ENCODE measurements at places on chromosomes 1 and 21.

GRCh38 chr1:238710697-238711096 lies 675.7 kb upstream of the CHRM3 start:
- DNase-seq: no peak

GRCh38 chr1:2416403-2416802 lies 4.0 kb upstream of the PEX10 start:
- DNase-seq: no peak

DNA sequence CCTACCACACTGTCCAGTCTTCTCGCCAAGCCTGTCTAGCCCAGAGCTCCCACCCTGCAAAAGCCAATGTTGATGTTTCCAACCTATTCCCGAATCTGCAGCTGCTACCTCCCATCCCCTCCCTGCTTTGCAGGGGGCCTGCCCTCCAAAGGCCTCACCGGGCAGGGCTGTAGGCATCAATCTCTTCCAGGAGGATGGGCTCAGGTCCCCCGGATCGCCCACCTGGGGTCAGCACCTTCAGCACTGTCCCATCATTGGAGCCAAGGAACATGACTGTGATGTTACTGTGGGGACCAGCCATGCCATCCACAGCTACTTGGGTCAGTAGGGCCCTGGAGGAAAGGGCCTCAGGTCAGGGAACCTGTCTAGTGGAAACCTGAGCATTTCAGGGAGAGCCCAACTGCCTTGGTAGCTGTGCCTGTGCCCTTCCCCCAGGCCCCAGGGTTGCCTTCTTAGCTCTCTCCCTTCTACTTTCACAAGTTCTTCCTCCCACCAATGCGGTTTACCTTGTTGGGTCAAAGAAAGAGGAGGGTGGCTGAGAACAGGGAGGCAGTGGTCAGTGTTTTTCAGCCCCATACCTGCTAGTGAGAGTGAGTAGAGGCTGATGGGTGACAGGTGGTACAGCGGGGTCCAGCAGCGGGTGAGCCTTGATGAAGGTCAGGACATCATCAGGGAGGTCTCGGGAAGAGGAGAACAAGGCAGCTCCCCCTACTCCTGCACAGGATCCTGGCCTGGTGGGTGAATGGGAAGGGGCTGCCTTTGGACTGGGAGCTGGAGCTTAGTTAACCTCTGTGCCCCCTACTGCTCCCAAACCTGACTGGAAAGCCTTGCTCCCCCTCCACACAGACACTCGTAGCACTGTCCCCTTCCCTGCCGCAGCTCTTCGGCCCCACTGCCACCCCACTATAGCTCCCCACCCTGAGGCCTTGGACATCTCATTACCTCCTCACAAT lies 10.7 kb downstream of the SEMA6C start:
- DNase-seq: no peak

DNA sequence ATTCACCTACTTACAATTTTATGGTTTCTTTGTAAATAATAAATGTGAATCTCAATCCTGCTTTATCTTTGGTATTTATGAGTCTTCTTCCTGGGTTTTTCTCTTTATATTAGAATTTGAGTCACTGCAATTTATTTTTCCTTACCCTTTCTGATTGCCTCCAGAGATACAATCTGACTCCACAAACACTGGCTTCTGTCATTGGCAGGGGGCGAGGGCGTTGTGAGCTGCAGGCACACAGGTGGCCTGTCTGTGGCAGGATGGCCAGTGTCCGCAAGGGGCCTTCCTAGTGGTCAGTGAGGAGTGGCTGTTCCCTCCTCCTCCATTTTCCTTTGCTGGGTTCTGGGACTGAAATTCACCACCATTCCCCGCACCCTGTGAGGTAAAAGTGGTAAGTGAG lies 2.0 kb upstream of the MTARC1 start:
- no peak for DNase-seq

- DNase-seq: no peak
These were observed 57.0 kb downstream of the DISC1 start for GRCh38 chr1:231683439-231684165.

- DNase-seq: peak; percentile 59
These were observed 3.1 kb downstream of the ATP1A1 start for GRCh38 chr1:116375887-116376728.

DNA sequence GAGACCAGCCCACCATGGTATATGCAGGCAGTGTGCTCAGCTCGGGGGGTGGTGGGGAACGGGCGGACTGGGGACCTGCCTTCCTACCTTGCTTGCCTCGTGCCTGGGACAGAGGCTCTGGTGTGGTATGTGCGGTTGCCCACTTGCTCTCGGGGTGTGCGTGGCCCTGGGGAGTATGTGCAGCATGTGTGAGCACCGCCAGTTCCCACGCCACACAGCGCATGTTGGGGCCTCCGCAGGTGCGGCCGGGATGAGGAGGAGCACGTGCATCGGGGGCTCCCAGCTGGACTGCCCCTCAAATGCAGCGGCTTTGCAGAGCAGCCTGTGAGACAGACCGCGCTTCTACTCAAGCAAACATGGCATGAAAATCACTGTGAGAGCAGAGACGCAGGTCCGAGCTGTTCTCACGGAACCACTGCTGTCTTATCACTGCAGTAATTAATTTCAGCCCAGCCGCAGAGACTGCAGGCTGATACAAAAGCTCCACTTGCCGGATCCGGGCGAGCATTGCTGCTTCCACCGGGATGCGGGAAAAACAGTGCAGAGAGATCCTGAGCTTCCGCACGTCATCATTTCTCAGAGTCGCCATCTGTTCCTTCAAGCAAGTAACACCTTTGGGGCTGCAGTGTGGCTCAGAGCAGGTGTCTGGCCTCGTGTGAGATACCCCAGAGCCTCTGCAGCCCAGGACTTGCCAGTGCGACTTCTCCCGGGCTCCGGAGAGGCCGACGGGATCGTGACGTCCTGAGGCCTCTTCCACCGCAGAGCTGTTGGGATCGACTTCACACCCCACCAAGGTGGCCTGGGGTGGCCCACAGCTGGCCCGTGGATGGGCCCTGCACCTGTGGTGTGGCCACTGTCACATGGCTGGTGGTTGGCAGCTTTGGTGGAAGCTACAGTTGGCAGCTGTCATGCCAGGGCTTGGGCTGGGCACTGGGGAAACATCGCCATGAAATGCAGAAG lies 92.6 kb upstream of the ACTRT2 start:
- DNase-seq: no peak

DNA sequence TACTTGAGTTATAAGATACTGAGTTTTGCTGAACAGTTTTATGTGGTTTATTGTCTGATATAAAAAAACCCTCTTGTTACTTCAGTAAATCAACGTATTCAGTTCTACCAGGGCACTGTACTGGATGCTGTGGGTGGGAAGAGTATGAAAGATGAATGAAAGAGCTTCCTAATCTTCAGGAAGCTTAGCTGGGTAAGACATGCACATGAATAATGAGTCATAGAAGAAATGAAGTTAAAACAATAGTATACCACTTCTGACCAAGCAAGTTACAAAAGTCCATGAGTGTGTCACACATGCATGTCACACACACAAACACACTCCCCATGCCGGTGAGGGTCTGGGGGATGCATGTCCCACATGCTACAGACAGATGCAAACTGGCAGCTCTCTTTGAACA lies 105.9 kb downstream of the SIPA1L2 start:
- DNase-seq: no peak

DNA sequence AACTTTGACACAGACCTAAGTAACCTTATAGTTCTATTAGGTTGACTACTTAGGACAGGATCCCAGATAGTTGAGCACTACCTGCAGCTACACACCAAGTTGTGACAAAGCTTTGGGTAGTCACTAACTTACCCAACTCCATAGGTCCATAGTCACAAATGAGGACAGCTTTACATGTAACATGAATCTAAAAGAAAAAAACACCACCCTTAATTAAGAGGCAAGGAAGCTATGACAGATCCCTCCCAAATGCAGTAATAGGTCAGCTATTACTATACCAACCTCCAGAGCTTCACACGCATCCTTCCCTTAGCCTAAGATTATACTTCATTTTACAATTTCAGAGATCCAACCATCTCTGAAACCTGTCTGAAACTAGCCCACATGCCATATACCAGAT lies 12.7 kb upstream of the RAB42 start:
- no peak for DNase-seq

DNA sequence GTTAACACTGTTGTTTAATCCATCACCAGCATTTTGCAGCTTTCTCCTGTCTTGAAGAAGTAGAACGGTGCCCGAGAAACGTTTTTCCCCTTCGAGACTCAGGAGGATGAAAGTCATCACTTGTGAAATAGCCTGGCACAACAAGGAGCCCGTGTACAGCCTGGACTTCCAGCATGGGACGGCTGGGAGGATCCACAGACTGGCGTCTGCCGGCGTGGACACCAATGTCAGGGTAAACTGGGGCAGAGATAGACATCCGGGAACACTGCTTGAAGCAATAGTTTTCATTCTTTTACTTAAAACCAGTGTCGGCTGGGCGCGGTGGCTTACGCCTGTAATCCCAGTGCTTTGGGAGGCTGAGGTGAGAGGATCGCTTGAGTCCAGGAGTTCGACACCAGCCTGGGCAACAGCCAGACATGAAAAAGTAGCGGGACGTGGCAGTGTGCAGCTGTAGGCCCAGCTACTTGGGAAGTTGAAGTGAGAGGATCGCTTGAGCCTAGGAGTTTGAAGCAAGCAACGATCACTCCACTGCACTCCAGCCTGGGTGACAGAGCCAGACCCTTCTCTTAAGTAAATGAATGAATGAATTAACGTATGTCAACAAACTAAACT lies 945 bp downstream of the CHAF1B start:
- no peak for DNase-seq

- DNase-seq: no peak
These were observed 1.4 kb downstream of the PPP2R5A start for GRCh38 chr1:212286556-212287131.
